ENCODE measurements at places on chromosomes 5 and 9.

DNA sequence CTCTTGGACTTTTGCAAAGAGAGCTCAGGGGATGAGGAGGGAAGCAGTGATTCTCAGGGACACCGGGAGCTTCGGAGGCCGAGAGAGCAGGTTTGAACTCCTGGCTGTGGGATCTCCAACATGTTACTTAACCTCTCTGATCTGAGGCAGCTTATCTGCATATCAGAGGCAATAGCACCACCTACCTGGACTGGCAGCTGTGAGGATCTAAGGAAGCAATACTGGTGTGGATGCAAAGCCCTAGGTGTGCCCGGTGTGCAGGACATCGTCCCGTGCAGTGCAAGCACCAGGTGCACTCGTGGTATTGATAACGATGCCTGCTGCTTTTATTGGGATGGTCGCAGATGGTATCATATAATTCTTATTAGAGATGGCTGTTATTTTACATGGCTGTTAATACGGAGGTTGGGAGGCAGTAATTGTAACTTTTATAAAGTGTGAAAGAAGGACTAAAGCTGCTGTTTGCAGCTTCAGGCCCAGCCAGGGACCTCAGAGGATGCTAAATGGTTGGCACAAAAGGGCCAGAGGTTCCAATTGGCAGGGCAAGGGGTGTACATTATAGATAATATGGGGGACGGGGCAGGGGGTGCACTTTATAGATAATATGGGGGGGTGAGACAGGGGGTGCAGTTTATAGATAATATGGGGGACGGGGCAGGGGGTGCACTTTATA is 14.9 kb downstream of the COL5A1 start:
- DNase-seq, result no peak

GRCh38 chr5:125484272-125484741 is 737.9 kb upstream of the ZNF608 start:
- no peak for DNase-seq

GRCh38 chr9:114511978-114512874 is 7.0 kb upstream of the WHRN start:
- DNase-seq, result no peak

DNA sequence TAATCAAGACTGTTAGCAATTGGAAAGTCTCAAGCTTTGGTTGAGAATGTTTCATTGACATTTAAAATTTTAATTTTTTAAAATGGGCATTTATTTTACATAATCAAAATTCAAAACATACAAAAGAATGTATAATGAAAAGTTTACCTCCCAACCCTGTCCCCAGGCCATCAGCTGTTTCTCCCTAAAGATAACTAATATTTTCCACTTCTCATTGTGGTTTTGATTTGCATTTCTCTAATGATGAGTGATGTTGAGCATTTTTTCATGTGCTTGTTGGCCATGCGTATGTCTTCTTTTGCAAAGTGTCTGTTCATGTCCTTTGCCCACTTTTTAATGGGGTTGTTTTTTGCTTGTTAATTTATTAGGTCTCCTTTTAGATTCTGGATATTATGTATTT is 11.4 kb upstream of the MACIR start:
- DNase-seq, result no peak

- no peak for DNase-seq
These were observed 47.2 kb upstream of the DAB2 start for GRCh38 chr5:39471836-39472508.

- DNase-seq, result no peak
These were observed 60.2 kb upstream of the SLC25A51 start for GRCh38 chr9:37963936-37964739.

- no peak for DNase-seq
These were observed 94.3 kb downstream of the TSSK1B start for GRCh38 chr5:113340537-113340936.

DNA sequence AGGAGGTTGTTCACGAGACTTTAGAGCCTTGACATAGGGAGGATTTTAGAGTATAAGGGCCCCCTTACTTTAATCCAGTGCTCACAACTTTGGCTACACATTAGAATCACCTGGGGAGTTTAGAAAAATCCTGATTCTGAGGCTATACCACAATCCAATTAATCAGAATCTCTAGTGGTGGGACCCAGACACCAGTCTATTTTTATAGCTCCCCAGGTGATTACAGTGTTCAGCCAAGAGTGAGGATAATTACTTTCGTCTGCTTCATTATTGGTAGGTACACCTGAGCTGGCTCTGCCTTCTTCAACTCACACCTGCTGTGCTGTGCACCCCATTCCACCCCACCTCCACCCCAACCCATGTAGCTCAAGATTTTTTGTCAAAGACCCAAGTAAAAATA is 141.3 kb upstream of the EPB41L4A start:
- DNase-seq, result no peak

- no peak for DNase-seq
These were observed 207.6 kb downstream of the ZNF462 start for GRCh38 chr9:107070586-107070985.

- no peak for DNase-seq
These were observed 38.0 kb upstream of the LRRC14B start for GRCh38 chr5:153256-153655.

GRCh38 chr5:135015942-135016341 is 18.1 kb downstream of the PITX1 start:
- no peak for DNase-seq

DNA sequence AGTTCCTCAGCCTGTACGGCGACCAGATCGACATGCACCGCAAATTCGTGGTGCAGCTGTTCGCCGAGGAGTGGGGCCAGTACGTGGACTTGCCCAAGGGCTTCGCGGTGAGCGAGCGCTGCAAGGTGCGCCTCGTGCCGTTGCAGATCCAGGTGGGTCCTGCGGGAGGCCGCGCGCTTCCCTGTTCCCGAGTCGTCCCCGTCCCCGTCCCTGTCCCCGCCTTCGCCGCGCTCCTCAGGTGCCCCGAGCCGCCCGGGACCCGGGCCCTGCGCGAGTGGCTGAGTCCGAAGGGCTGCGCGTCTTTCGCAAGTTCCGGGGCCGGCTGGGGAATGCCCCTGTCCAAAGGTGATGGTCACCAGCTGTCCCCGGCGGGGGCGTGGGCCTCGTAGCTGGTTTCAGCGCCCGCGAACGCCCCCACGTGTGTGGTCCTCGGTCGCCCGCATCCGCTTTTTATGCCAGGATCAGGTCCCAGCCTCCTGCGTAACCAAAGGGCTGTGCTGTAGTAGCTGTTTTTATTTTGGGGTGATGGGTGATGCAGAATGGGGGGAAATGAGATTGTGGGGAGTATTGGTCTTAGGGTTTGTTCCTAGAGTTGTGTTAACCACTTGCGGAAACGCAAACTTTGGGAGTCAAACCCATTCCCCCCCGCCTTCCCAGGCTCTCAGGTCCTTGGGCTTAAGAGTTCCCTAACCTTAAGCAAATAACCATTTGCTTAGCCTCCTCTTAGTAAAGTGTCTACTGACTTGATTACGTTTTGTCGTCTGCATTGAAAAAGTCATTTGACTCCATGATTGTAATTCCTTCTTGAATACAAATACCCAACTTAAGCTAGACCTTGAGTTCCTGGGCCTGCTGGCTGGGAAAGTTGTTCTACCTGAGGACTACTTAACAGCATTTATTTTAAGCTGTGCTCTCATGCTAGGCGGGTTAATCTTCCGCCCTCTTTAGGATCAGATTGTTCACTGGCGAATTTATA is 663 bp downstream of the ISOC1 start:
- peak; percentile 33 for DNase-seq

DNA sequence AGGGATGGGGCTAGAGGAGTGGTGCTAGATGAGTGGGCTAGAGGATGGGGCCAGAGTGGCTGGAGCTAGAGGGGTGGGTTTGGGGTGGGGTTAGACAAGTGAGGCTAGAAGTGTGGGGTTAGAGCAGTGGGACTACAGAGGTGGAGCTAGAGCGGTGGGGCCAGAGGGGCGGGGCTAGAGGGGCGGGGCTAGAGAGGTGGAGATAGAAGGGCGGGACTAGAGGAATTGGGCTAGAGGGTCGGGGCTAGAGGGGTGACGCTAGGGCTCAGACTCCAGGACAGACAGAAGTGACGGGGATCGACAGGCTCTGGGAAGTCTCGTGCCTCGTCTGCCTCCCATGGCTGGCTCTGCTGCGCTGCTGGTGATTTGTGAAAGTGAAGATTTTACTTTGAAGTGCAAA is 31.0 kb upstream of the TENT4A start:
- no peak for DNase-seq

DNA sequence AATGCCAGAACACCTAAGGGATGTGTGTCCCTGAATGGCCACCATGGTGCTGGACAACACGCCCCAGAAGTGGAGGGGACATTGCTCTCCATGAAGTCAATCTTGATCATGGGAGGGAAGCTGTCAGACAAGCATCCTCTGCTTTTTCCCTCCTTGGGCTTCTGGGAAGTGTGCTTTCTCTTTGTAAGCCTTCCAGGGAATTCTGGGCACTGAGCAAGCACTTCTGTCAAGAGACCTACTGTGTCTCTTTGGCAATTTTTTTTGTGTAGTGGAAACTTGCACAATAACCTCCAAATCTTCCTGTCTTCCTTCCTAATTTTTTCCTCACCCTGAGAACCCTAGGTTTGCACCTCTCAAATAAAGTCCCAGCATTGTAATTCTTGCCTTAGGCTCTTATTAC is 132.0 kb downstream of the SEC61B start:
- DNase-seq, result no peak

GRCh38 chr9:69454321-69454720 is 129.3 kb downstream of the ENTREP1 start:
- no peak for DNase-seq

- no peak for DNase-seq
These were observed 14.2 kb upstream of the PPP1R2B start for GRCh38 chr5:156835905-156836304.

GRCh38 chr9:3385871-3386270 is 139.9 kb downstream of the RFX3 start:
- DNase-seq, result no peak

DNA sequence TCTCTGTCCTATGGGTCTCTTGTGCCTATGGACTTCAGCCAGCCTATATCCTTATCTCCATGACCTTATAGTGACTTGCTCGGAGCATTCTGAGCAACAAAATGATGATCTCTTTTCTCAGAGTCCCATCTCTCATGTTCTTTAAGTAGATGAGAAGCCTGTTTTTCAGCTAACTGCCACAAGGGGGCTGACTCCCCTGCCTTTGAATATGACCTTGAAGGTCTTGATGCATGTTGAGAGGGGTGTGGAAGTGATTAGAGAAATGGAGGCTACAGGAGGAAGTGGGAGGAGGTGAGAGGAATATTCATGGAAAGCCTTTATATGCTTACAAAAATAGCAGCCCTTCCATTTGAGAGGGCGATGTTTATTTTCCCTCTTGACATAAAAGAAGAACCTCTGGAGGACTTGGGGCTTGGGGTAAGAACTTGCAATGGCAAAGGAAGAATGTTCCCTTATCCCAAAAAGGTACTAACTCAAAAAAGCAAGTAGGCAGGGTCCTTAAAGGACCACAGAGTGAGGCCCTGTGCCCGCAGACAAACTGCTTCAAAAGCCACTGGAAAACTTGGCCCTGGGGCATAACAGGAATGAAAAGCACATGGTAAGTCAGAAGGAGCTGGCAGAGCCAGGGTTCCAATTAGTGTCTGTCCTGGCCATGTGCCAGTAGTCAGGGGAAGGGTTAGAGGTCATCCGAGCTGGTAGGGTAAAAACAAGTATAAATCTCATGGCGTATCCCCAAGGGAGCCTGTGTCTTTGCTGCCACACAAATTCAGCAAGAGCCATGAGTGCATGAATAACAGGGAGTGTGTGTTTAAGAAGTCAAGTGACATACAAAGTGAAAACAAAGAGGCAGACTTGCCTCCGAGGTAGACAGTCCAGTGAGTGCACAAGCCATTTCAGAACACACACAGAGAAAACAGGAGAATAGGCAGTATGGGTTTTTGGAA is 39.1 kb downstream of the FGD3 start:
- DNase-seq, result peak; percentile 35

Measured in activated T-helper 1 cell treated with Interleukin-2 at 50 U/mL for 16 hours (primary cell).